ENCODE measurements at places on chromosomes 5 and 9.
A peak's percentile ranks its signal among the peaks of the same experiment; 100 is the strongest.

DNA sequence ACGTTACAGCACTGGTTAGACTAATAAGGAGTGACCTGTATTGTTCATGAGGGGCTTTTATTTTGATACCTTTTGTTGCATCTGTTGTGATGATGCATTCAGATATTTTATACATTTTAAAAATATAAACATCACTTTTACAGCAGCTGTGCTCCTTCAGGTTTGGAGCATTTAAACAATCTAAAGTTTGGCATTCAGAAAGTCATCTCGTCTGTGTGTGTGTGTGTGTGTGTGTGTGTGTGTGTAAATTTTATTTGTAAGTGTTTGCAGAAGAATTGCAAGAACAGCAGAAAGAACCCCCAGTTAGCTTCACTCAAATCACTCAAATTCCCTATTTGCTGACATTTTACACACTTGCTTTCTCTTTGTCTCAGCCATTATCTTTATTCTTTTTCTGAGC lies 87.4 kb downstream of the ERCC6L2 start:
- no peak for DNase-seq

DNA sequence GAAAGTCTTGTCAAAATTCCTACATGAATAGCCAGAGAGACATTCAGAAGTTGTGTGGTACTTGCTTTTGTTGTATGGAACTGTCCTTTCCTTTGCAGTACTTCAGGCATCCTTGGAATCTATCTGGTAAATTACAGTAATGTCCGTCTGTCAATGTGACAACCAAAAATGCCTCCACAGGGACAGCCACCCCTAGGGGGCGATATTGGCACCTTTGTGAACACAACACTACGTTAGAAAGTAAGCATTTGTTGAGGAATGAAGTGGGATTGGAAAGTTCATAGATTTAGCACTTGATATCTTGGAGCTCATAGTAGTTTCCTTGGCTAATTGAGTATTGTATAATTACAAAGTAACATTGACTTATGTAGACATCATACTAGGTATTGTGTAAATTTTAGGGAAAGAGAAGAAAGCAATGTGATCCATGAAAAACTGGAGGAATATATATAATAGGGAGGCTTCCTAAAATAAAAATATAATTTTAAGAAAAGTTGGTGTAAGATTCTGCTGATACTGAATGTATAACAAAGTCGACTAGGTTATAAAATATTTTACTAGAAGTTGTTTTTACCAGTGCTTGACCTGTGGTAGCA lies 32.7 kb downstream of the TMEFF1 start:
- peak; percentile 59 for DNase-seq

- DNase-seq, result no peak
Measured at GRCh38 chr5:36945687-36946086, 69.1 kb downstream of the NIPBL start.

DNA sequence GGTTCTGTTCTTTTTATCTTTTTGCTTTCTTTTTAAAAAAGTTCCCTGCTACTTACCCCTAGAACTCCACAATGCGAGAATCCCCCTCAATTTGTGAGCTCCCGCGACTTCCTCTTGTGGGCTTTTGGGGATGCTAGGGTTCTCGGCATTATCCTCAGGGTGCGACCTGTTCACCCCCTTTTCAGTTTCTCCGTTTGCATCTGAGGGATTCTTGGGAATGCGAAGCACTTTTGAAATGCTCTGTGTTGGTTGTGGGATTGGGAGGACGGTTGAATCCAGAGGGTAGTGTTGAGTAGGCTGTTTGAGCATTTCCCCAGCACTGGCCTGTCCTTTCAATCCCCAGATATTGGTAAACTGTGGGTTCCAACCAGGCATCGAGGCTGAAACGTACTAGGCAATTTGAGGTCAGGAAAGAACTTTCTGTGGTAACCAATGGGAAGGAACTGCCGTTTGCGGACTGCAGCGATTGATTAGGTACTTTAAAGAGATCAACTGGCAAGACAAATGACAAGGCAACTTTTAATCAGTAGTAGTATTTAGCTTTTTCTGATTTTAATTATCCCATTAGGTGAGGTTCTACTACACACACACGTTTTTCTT lies 415 bp downstream of the XRCC4 start:
- DNase-seq, result no peak

DNA sequence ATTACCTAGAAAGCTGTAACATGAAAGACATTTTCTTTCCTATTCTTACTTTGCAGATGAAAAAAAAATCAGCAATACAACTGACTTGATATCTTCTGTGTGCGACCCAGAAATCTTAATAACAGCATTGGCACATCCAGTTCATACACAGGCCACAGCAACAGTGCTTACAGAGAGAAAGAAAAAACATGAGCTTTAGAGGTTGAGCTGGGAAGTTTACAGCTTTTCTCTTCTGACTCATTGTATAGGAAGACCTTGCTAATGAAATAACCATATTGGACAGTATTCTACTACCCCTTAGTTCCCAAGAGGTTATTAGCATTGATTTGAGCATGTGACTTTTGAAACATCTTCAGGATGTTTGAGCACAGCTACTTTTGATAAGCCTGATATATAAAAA lies 1033.4 kb upstream of the DMAC1 start:
- DNase-seq, result no peak

DNA sequence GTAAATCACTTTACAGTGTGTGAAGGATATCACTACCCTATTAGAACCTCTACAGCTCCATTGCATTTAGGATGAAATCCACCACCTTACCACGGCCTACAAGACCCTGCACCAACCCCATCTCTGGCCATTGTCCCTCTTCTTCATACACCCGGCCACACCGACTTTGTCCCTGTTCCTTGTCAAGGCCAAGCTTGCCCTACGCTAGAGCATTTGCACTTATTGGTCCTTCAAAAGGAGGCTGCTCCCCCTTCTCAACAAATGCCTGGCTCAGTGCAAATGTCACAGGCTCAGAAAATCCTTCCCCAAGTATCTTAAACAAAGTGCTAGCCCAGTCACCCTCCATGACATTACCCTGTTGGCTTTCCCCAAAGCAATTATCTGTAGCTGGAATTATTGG lies 4.1 kb upstream of the HRH2 start:
- DNase-seq, result no peak

GRCh38 chr5:78622302-78622971 lies 26.1 kb downstream of the LHFPL2 start:
- no peak for DNase-seq

GRCh38 chr5:7405277-7405676 lies 9.3 kb downstream of the ADCY2 start:
- no peak for DNase-seq

GRCh38 chr9:107733523-107733894 lies 243.9 kb upstream of the KLF4 start:
- peak; percentile 56 for DNase-seq

DNA sequence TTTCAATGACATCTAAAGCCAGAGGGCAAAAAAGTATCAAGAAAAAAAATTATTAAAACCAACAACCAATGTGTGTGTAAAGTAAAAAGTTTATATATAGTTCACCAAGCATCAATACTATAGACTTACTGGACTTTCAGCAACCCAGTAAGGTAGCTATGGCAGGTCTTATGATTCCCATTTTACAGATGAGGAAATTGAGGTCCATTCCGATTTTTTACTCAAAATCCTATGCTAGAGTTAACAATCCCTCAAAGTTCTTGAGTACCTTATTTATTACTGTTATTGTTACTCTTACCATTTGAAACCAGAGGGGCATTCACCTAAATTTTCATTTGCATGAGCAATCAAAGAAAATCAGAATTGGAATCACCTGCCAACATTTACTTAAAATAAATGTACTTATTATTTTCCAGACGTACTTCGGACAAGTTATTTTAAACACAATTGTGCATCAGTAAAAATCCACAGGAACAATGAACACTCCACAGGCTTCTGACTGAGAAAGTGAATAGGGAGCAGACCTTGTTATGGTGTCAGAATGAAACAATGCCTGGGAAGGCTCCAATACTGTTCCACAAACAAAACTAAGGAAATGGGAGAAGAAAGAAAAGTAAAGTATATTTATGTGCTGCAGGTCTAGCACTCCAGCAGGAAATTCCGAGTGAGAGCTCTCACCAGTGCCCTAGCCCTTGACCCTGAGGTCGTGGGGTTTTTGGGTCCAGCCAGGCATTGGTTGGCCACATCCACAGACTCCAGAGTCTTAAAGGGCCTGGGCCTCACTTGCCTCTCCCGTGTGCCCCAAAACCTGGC lies 229.9 kb downstream of the PIK3R1 start:
- no peak for DNase-seq

GRCh38 chr5:16970260-16970659 lies 34.2 kb upstream of the MYO10 start:
- DNase-seq, result no peak

DNA sequence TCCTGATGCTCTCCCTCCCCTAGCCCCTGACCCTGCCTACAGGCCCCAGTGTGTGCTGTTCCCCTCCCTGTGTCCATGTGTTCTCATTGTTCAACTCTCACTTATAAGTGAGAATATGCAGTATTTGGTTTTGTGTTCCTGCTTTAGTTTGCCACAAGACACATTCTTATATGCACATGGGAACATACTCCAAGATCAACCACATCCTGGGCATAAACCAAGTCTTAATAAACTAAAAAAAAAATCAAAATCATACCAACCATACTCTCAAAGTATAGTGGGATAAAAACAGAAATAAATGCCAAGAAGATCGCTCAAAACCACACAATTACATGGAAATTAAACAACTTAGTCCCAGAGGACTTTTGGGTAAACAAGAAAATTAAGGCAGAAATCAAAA lies 11.2 kb upstream of the ZCCHC9 start:
- no peak for DNase-seq

Data from AG20443 (cell line).